Pulmonary artery endothelial cell (primary cell): ENCODE measurements at places on chromosomes 16 and 17. TPM values are rescaled to one million over a fixed set of nuclear protein-coding genes. Genes with fewer than 3 reads are reported as not detected.

The SDR42E2 gene
- total RNA-seq, result 0.07 TPM in 1 of 2 replicates, not detected in the other

The ZFPM1 gene
- total RNA-seq, result 1.2 and 2.0 TPM in 2 replicates

The RTN4RL1 gene
- under 0.01 TPM in 1 of 2 replicates, not detected in the other for total RNA-seq

The SP6 gene
- total RNA-seq, result 0.92 and 1.3 TPM in 2 replicates

The LLGL1 gene
- 35.4 and 36.4 TPM in 2 replicates for total RNA-seq

The PRSS22 gene
- not detected in 2 replicates for total RNA-seq

The KIF18B gene
- total RNA-seq, result 3.4 and 6.5 TPM in 2 replicates

The KRTAP4-1 gene
- not detected in 2 replicates for total RNA-seq

The FAM171A2 gene
- total RNA-seq, result 3.7 and 6.1 TPM in 2 replicates

The HSD17B1 gene
- total RNA-seq, result 0.18 and 0.79 TPM in 2 replicates

The PRSS33 gene
- not detected in 2 replicates for total RNA-seq
